Stimulated activated CD4-positive, alpha-beta T cell treated with anti-CD3 and anti-CD28 coated beads, TNF-alpha, amount 100 ng/mL, for 1 hour (primary cell): ENCODE measurements at places on chromosomes 7 and 10.

- DNase-seq = no peak
Observed at GRCh38 chr7:17139081-17139480, 159.4 kb upstream of the AHR start.

GRCh38 chr7:155863721-155864151 is 51.5 kb upstream of the SHH start:
- no peak for DNase-seq

- DNase-seq = no peak
Observed at GRCh38 chr7:73980206-73980605, 47.8 kb upstream of the ELN start.

GRCh38 chr10:80470266-80470665 is 16.2 kb downstream of the TSPAN14 start:
- DNase-seq = no peak

DNA sequence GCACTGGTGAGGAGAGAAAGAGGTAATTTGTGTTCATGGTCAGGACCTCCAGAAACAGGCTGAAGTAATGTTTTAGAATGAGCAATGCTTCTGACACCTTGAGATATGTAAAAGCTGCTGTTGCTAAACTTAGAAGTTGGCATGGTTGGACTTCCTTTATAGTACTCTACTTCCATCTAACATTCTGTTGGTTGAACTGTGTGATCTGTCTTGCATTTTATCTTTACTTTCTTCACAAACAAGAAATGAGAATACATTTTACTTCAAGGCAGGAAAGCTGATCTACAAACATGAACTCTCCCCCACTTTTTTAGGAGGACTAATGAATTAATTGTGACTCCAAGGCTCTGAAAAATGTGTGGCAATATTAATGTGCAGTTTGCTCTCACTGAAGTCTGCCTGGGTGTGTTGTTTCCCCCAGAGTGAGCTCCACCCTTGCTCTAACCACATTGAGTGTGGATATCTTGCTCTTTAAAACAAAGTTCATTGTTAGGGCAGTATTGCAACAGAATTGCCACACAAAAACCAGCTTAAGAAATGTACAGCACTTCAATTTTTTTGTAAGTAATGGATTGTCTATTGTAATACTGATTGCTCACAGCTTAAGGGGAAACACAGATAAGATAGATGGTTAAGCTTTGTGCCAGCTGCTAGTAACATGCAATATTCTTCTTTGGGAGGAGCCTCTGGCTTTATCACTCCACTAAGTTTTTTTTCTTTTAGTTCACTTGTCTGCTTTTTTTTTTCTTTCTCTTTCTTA is 69.0 kb downstream of the ADD3 start:
- DNase-seq = no peak

- no peak for DNase-seq
Observed at GRCh38 chr7:120860156-120860555, 2.2 kb upstream of the TSPAN12 start.

- no peak for DNase-seq
Observed at GRCh38 chr10:88023676-88024075, 160.3 kb downstream of the PTEN start.

DNA sequence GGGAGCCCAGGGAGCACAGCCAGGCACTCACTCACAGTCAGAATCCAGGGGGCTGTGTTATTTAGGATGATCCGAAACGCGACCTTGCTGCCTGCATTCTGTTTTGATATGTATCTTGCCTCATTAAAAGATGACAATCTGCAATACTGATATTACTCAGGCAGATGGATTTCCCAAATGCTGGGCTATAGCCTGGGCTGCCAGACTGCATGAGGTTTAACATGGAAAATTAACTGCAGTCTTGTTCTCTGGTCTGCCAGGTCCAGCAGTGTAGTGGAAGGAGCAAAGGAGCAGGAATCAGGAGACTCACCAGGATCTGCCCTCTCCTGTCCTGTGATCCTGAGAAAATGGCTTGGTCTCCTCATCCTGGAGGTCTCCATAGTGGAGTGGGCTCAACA is 258.1 kb downstream of the PAXIP1 start:
- DNase-seq = no peak

GRCh38 chr7:125465527-125465926 is 535.9 kb upstream of the POT1 start:
- DNase-seq = no peak

- no peak for DNase-seq
Observed at GRCh38 chr7:132650498-132650897, 74.2 kb upstream of the PLXNA4 start.

DNA sequence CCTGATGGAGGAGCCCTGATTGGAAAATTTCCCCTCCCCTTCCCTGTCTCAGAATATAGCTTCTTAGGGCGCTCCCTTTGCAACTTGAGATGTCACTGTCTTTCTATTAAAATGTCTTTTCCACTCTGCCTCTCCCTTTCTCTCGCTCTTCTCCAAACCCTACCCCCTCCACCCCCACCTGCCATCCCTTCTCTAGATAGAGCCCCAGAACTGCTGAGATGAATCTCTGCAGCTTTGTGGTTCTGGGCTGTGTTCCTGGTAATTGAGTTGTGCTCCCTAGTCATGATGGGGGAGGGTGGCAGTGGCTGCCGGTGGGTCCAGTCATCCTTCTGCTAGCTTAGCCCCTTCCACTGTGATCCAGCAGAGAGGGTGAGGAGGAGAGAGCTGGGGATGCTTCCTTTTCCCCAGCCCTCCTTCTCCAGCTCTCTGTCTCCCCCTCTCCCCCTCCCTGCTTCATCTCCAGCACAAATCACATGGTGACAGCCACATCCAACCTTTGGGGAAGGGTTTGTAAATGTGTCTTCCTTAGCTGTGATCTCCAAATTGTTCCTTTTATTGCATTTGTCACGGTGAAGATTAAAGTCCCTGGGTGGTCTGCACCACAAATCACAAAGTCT is 50.8 kb upstream of the BTRC start:
- DNase-seq = no peak

DNA sequence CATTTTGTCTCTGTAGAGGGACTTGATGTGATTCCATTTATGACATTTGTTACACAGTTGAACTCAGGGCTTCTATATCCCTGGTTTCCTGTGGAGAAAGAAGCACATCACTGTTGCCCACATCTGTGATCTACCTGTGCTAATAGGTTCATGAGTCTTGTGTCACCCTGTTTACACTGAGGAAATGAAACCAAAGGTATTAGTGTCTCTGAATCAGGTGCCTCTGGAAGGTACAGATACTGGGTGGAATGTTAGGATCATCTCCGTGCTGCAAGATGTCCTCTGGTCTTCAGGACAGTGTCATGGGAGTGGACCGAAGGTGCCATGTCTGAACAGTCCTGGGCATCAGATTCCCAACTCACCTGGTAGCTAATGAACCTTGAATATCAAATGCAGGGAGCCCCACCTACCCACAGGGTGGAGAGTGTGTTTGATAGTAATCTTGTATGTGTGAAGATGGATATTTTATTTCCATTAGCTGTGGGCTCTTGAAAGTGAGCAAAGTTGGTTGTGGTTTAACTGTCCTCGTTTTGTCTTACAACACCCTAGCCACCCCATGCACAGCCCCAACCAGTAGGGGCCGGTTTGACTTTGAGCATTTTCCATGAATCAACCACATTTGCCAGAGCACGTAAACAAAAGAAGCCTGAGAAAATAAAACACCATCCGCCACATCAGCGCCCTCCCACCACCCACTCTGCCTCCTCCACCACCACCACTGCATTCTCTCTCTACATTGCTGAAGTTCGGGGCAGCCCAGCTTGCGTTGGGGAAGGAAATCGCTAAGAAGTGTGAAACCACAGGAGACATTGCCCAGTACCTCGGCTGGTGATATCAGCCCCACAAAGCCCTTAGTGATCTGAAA is 40.7 kb downstream of the TARP start:
- peak; percentile 23 for DNase-seq

DNA sequence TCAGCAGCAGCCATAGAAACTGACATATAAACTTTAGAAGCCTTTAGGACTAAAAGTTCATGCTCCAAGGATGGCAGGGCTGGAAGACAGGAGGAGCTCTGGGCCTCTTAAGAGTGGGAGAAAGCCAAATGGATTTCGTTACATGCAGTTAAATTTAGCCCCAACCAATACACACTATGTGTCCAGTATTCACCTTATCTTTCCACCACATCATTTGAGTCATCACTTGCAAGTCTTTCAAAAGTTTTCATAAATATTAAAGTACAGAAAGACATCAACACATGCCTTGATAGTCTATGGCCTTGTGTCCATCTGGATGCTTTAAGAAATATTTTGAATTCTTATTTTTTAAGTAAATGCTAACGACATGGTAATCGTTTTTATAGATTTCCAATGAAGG is 392.4 kb upstream of the LRRN3 start:
- no peak for DNase-seq

GRCh38 chr10:3424111-3424851 is 251.7 kb upstream of the PITRM1 start:
- no peak for DNase-seq

DNA sequence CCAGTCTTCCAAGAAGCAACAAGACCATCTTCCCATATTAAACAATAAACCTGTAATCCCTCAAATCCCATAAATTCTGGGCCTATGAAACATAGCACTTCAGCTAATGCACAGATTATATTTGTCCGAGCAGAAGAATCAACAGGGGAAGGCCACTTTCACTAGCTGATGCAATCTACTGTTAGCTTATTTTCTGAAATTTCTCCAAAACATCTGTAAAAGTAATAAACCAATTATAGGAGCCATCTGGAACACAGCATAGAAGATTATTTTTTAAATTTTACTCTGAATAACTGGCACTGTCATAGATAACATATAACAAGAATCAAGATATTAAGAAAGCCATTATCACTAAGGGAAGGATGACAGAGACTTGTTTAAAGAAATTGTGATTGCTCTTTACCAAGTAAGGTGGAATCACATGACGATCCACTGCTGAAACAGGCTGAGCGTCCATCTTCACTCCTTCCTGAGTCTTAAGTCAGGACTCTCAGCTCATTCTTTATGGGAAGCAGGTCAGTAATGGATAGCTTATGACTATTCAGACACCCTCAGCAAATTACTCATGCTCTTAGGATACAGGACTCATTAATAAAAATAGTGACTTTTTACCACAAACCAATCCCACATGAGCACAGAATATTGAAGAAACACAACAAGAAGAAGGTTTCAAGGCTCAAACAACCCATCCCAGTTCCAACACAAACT is 719.5 kb downstream of the XPNPEP1 start:
- DNase-seq = no peak

DNA sequence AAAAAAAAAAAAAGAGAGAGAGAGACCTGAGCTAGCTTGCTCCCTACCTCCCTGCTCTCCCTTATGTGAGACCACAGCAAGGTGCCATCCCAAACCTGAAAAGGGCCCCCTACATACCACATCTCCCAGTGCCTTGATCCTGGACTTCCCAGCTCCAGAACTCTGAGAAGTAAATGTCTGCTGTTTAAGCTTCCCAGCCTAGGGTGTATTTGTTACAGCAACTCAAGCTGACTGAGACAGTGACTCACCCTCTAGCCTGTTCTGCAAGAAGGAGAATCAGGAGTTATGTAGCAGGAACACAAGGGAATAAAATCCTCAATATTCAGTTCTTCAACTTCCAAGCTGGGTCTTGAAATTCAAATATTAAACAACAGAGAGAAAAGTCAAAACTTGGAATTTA is 52.1 kb upstream of the TMEM72 start:
- DNase-seq = no peak

- DNase-seq = no peak
Observed at GRCh38 chr7:80588591-80588990, 49.9 kb upstream of the CD36 start.

- DNase-seq = no peak
Observed at GRCh38 chr7:142355328-142355727, 97.5 kb upstream of the PRSS58 start.

- no peak for DNase-seq
Observed at GRCh38 chr7:135321556-135321955, 87.9 kb downstream of the STRA8 start.

DNA sequence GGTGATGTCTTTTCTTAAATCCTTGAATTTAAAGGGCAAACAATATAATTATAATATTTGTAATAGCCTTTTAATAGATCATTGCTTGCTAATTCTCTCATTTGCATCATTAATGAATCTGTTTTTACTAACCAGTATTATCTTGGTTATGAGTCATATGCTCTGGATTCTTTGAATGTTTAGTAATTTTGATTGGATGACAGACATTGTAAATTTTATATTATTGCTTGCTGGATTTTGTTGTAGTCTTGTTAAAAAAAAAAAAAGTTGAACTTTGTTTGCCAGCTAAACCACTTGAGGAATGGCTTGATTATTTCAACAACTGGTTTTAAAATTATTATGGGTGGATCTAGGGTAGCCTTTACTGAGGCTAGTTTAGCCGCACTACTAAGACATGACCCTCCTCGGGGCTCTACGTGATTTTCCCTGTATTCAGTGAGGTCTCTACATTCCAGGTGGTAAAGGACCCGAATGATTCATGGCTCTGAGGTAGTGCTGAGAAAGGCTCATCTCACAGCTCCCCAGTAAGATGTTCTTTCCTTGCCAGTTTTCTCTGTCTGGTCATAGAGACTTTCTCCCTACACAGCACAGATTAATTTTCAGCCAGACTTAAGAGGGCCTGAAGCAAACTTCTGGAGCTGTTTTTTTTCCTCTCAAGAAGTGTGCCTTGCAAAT is 8.5 kb downstream of the C10orf90 start:
- DNase-seq = no peak

GRCh38 chr10:7458556-7458955 is 47.7 kb upstream of the SFMBT2 start:
- DNase-seq = no peak

- DNase-seq = no peak
Observed at GRCh38 chr10:107687701-107688100, 523.2 kb upstream of the SORCS1 start.
